ENCODE measurements at places on chromosomes 16 and 17.

- DNase-seq, result no peak
Measured at GRCh38 chr16:86095906-86096485, 197.0 kb downstream of the IRF8 start.

DNA sequence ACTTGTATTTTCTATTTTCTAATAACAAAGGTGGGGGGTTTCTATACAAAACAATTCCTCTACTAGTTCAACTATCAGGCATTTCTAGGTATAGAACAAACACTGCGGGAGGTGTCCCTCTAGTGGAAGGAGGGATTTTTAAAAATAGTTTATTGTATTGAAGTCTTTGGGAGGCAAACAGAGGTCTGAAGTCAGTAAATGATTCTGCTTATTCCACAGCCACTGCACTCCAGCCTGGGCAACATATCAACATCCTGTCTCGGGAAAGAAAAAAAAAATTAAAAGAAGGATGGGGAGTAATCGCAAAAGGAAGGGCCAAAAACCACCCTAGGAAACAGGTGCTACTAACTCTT lies 648 bp upstream of the ERCC4 start:
- DNase-seq, result peak; percentile 20

- peak; percentile 66 for DNase-seq
Measured at GRCh38 chr17:48181653-48182052, 74.1 kb downstream of the SNX11 start.

DNA sequence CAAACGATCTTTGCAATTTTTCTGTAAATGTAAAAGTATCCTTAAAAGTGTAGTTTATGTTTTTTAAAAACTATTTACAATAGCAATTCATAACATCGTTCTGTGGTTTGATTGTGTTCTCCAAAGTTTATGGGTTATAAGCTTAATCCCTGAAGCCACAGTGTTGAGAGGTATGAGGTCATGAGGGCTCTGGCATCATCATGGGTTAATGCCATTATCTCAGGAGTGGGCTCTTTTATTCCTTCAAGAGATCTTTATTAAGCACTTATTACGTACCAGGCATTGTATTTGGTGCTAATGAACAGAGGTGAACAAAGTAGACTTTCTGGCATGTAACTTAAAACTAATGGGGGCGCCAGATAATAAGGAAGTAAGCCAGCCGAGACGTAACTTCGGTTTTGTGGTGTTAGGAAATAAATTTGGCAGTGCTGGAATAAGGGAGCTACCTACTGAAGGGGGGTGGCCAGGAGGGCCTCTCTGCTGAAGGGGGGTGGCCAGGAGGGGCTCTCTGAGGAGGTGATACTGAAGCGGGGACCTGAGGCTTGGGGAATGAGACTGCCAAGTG lies 158.1 kb downstream of the VPS53 start:
- no peak for DNase-seq

DNA sequence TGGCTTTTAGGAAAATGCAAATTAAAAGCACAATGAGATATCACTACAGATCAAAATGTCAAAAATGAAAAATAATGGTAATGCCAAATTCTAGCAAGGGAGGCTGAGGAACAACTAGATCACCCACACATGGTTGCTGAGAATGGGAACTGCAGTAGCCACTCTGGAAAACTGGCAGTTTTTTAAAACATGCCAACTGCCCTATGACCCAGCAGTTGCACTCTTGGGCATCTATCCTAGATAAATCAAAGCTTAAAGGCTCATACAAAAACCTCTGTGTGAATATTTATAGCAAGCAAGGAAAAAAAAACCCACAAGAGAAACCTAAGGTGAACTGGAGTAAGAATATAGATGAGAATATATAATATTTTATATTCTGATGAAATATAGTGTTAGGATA lies 104.3 kb downstream of the PRKCB start:
- DNase-seq, result no peak

- DNase-seq, result no peak
Measured at GRCh38 chr16:15741207-15741871, 91.3 kb downstream of the NDE1 start.

- DNase-seq, result no peak
Measured at GRCh38 chr16:66227766-66228530, 138.5 kb upstream of the CDH5 start.

DNA sequence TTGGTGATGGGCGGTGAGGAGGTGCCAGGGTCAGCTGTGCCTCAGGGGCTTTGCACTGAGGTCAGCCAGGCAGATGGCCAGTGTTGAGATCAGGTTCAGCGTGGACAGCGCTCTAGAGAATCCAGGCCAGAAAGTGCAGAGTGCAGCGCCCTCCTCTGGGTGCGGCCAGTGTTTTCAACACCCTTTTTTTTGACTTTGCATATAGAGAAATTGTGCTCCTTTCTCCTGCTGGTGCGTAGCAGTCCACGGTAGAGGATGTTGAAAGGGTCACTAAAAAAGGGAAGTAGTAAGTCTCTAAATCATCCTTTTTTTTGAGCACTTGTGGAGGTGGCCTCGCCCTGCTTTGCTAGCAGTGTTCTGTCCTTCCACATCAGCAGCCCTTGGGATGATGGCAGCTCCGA lies 53.9 kb downstream of the BANP start:
- DNase-seq, result no peak

GRCh38 chr17:79078476-79079190 lies 4.0 kb downstream of the ENGASE start:
- no peak for DNase-seq

- DNase-seq, result no peak
Measured at GRCh38 chr16:66278604-66279262, 87.8 kb upstream of the CDH5 start.

DNA sequence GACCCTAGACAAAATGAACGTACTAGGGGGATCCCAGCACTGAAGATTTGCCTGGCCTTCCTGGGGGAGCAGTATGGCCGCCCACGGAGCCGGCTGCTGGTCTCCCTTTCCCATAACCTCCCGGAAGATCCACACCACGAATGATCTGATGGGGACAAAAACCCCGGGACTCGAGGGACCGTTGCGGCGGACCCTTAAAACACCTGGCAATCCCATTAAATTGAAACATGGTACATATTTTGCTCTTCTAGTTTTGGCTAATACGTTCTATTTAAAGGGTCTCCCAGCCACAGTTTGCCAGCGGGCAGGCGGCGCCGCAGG lies 45.2 kb upstream of the LCMT1 start:
- no peak for DNase-seq

- no peak for DNase-seq
Measured at GRCh38 chr16:4536391-4537106, 2.0 kb downstream of the CDIP1 start.

DNA sequence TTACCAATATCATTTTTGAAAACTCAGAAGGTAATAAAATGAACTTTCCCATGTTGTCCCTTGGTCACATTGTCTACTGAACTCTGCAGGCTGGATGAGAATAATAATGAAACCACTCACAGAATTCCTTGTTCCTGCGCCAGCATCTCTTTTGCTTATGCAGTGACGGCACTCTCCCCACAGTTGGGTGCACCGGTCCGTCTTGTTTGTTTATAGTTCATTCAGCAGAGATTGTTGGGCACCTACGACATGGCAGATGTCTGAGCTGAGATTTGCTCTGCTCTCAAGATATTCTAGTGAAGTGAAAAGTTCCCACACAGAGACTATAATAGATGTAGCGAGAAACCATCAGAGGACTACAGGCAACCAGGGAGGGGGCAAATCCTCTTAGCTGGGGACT lies 375.7 kb upstream of the CDH11 start:
- no peak for DNase-seq

- DNase-seq, result no peak
Measured at GRCh38 chr17:64783556-64784352, 121.6 kb upstream of the SMURF2 start.

DNA sequence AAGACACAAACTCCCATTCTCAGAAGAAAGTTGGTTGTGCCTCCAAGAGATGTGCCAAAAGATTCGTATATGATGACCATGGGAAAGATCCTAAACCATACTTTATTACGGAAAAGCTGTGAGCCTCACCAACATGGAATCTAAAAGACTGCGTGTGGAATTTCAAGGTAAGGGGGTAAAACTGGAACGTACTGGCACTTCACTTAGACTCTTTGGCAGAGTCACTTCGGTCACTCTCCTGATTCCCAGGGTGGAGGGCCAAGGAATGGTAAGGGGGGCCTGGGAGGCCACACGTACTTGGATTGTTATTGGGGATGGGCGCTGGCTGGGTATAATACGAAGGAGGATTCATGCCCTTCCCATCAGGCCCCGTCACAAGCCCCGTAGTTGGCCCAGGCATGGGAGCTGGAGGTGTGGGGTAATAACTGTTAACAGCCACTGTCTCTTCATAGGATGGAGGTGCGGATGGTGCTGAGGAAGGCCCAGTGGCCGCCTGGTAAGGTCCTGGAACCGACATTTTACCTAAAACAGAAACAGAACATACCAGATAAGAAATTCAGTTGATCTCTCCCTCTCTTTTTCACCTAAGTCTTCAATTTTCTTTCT lies 30.4 kb downstream of the LITAF start:
- DNase-seq, result no peak

- DNase-seq, result no peak
Measured at GRCh38 chr17:51275381-51275780, 15.0 kb downstream of the UTP18 start.

GRCh38 chr17:50222922-50223321 lies 21.5 kb upstream of the COL1A1 start:
- DNase-seq, result no peak

DNA sequence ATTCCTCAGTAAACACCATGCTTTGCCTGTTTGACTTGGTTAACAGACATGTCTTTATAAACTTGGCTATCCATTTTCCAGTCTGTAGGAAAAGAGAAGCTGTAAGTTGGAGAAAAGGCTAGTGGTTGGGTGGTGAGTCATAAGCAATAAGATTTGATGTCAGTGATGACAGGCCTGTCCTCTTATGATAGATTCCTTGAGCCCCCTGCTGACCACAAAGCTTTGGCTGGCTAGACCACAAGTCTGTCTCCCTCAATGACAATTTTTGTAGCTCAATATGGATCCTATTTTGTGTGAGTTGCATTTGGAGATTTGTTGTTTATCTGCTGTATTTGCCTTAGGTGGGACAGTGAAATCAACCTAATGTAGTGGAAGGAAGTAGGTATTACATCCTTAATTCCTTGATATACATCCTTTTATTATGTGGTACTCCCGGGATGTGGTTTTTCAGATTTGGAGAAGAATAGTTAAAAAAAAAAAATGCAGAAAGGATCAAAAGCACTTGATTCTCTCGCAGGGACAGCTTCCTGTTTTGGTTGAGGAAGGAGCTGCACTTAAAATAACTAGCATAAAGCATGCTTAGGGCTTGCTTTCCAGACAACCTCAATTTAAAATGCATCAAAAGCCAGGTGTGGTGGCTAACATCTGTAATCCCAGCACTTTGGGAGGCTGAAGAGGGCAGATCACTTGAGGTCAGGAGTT lies 67.4 kb downstream of the SIAH1 start:
- no peak for DNase-seq

DNA sequence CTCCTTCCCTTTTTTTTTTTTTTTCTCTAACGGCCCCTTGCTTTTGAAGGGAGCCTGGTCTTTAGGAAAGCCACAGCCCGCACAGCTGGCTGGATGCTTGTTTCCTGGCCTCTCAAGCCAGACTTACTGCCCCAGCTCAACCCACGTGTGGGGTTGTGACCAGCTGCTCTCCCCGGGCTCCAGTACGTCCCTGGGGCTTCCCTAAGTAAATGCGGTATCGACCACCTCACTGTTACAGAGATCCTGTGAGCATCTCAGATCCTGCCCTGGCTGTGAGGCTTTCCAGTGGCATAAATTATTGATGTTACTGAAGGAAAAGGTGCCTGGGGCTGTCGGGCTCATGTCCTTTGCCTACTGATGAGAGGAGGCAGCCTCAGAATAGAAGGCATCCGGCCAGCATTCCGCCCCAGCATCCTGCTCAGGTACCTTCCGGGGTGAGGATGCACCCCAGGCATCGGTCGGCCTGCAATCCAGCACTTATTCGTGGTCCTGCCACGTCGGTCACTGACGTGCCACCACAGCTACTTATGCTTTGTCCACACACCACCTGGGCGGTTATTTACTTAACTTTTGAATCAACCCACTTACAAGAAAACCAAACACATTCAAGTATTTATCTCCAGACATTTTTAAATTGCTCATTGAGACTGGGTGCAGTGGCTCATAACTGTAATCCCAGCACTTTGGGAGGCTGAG lies 9.6 kb downstream of the GPRC5B start:
- no peak for DNase-seq

- DNase-seq, result no peak
Measured at GRCh38 chr16:86018487-86018886, 119.5 kb downstream of the IRF8 start.

GRCh38 chr17:42997390-42997983 lies 732 bp upstream of the RPL27 start:
- no peak for DNase-seq

GRCh38 chr16:31142109-31143010 lies 6.8 kb upstream of the PRSS8 start:
- peak; percentile 100 for DNase-seq

DNA sequence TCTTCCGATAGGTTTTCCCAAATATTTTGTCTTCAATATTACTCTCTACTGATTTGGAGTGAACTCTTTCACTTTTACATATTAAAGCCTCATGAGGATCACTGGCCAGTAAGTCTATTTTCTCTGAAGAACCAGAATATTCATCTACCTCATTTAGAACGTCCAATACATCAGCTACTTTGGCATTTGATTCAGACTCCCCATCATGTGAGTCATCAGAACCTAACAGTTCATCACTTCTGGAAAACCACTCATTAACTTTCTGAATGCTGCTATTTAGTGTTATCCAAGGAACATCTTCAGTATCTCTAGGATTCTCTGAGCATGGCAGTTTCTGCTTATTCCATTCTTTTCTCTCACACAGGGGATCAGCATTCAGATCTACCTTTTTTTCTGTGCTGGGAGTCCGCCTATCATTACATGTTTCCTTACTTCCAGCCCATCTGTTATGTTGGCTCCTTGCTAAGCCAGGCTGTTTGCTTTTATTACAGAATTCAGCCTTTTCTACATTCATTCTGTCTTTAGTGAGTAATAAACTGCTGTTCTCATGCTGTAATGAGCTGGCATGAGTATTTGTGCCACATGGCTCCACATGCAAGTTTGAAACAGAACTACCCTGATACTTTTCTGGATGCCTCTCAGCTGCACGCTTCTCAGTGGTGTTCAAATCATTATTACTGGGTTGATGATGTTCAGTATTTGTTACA lies 30.9 kb downstream of the BRCA1 start:
- no peak for DNase-seq

DNA sequence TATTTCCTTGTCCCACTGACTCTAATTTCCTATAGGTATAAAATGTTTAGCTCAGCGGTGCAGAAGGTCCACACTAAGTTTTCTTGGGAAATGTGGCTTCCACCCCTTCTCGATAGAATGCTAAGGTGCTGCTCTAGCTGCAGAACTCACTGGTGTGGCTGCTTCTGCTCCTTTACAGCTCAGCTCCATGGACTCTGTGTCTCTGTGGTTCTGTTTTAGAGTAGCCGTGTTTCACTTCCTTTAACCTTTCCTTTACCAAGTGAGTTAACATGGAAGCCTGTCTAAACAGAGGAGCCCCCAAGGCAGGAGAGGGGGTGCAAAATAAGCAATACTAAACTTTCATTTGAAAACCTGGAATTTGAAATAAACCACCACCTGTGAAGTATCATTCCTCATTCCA lies 65.3 kb downstream of the SPECC1 start:
- DNase-seq, result no peak

- no peak for DNase-seq
Measured at GRCh38 chr17:66526827-66527226, 224.4 kb downstream of the PRKCA start.
